ENCODE measurements at places on chromosomes 2 and 18. TPM values are rescaled to one million over a fixed set of nuclear protein-coding genes. Genes with fewer than 3 reads are reported as not detected.

The DCDC2C gene
- polyA plus RNA-seq, result 2.4 TPM

- no peaks in the 10 kb centered on the region for H3K4me1 ChIP-seq
- no peak overlapping the region for H3K27ac ChIP-seq
- H3K4me3 ChIP-seq, result peak overlapping the region; percentile 70
- no peaks in the 10 kb centered on the region for H3K36me3 ChIP-seq
- no peak for DNase-seq
Observed at GRCh38 chr2:98935111-98935770, 784 bp downstream of the CRACDL start.

- no peak for DNase-seq
- no peaks in the 10 kb centered on the region for H3K36me3 ChIP-seq
- peak overlapping the region; percentile 97 for H3K27ac ChIP-seq
- peak overlapping the region; percentile 83 for H3K4me3 ChIP-seq
- H3K27me3 ChIP-seq, result no peaks in the 10 kb centered on the region
- no peaks in the 10 kb centered on the region for H3K4me1 ChIP-seq
Observed at GRCh38 chr2:200810252-200810997, 1.3 kb upstream of the BZW1 start.

DNA sequence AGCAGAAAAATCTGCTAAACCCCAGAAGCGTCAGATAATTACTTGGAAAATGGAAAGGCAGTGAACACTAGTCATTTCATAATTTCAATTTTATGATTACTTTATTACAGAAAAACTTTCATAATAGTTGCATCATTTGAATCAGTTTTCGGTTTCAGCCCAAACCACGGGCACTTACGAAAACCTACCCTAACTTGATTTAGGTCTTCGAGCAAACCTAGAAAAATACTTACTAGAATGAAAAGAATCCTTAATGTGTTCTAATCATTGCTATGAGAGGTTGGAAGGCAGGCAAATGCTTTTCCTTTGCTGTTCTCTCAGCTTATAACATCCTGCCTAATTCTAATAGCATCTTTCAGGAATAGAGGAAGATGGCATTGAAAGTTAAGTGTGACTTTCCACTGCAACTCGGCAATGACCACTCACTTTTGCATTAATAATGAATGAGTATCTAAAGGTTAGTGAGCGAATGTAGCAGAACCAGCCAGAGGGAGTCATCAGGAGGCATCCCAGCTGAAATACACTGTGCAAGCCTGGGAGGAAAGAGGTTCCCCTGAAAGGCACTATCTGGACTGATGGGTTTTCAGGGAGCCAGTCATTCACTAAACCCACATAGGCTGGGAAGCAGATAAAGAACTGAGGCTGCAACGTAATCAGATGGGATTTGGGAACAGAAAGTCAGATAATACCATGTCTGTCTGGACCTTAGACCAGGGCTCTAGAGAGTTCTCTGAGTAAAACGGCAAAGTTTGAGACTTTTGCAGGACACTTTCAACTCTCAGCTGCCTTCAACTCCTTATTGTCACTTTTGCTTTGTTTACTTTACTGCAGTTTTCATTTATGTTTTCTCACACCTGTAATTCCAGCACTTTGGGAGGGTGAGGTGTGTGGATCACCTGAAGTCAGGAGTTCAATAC is 520.8 kb downstream of the RNF144A start:
- no peak for DNase-seq
- no peaks in the 10 kb centered on the region for H3K36me3 ChIP-seq
- H3K4me3 ChIP-seq, result no peak overlapping the region
- H3K4me1 ChIP-seq, result no peaks in the 10 kb centered on the region
- H3K27ac ChIP-seq, result no peak overlapping the region
- H3K27me3 ChIP-seq, result no peaks in the 10 kb centered on the region

DNA sequence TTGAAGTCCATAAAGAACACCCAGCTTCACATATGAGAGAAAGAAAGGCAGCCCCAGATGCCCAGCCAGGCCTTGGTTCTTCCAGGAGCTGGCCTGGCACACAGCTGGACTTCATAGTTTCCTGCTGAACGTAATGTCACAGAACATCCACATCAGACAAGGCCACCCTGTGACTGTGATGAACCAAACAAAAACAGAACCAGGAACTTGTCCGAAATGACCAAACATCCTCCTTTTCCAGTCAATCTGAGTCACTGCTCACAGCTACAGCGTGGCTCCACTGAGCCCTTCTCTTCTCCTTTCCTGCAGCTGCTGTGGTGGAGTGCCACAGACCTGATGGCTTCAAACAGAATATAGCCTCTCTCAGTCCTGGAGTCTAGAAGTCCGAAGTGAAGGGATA is 45.4 kb upstream of the PAPOLG start:
- H3K27me3 ChIP-seq, result no peaks in the 10 kb centered on the region
- no peak overlapping the region for H3K4me3 ChIP-seq
- H3K36me3 ChIP-seq, result no peaks in the 10 kb centered on the region

GRCh38 chr2:28664120-28664842 is 87.3 kb upstream of the PPP1CB start:
- no peaks in the 10 kb centered on the region for H3K36me3 ChIP-seq
- H3K27me3 ChIP-seq, result no peaks in the 10 kb centered on the region
- H3K4me1 ChIP-seq, result peaks cover 9% of the 10 kb centered on the region

- no peak overlapping the region for H3K27ac ChIP-seq
- no peaks in the 10 kb centered on the region for H3K4me1 ChIP-seq
- no peaks in the 10 kb centered on the region for H3K36me3 ChIP-seq
- no peak overlapping the region for H3K4me3 ChIP-seq
- DNase-seq, result no peak
- H3K27me3 ChIP-seq, result no peaks in the 10 kb centered on the region
Observed at GRCh38 chr18:49006641-49007454, 56.1 kb upstream of the SMAD7 start.

DNA sequence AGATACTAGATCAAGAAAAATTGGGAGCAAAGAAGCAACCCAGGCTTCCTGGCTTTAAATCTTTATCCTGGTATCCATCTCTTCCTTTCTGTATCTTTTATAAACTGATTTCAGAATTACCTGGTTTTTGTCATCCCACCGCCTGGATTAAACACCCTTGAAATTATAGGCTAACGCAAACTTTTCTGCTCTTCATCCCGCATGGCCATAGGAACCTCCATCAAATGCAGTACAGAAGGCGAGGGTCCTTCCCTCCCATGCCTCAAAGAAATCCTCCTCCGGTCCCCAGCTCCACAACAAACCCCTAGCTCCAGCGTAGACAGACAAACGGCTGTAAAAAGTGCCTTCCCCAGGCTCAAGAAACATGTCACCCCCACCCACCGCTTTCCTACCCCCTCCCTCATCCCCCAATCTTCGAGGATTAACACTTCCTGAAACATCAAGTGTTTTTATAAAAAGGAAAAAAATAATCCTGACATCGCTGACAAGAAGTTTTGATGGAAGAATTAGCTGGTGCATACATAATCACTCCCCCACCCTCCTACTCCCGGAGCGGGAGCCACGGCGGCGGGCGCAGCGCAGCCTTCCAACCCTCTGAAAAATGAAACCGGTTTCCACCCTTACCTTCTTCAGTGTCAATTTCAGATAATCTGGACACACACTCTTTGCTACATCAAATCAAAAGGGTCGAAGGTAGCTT is 7.6 kb downstream of the DLX1 start:
- H3K36me3 ChIP-seq, result no peaks in the 10 kb centered on the region
- H3K4me3 ChIP-seq, result no peak overlapping the region
- H3K4me1 ChIP-seq, result no peaks in the 10 kb centered on the region
- no peak overlapping the region for H3K27ac ChIP-seq
- no peaks in the 10 kb centered on the region for H3K27me3 ChIP-seq

The TGFBRAP1 gene
- 7.1 TPM for polyA plus RNA-seq

DNA sequence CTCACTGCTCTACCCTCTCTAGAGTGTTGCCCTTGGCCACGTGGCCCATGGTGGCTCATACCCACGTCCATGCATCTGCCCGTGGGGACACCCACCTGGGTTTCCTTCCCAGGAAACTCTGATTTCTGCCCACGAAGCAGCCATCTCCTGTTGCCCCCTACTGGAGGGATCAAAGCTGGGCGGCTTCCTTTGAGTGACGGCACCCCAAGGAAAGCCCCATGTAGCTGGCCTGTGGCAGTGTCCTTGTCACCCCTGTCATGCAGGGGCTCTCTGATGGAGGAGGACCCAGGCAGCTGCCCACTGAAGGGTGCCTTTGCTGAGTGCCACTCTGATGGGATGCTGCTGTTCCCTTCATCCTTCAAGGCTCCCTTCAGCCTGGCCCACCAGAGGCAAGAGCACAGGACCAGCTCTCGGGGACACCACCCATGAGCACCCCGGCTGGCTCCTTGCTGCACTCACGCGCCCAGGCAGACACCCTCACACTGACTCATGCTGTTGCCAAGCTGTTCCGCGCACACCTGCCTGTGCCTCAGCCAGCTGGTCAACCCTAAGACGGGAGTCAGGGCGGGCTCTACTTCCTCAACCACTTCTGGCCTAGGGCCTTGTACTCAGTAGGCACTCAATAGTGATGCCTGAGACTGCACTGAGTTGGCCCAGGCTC is 101.1 kb downstream of the CTIF start:
- no peaks in the 10 kb centered on the region for H3K4me1 ChIP-seq
- no peak overlapping the region for H3K27ac ChIP-seq
- DNase-seq, result no peak
- no peaks in the 10 kb centered on the region for H3K27me3 ChIP-seq
- no peak overlapping the region for H3K4me3 ChIP-seq

GRCh38 chr2:10658041-10658913 is 31.5 kb downstream of the NOL10 start:
- no peaks in the 10 kb centered on the region for H3K4me1 ChIP-seq
- peaks cover 2% of the 10 kb centered on the region for H3K36me3 ChIP-seq
- H3K27ac ChIP-seq, result no peak overlapping the region
- no peaks in the 10 kb centered on the region for H3K27me3 ChIP-seq
- DNase-seq, result no peak

Data from aorta (tissue), 5 donors.